T-cell (primary cell): ENCODE measurements at places on chromosomes 13 and 19.

DNA sequence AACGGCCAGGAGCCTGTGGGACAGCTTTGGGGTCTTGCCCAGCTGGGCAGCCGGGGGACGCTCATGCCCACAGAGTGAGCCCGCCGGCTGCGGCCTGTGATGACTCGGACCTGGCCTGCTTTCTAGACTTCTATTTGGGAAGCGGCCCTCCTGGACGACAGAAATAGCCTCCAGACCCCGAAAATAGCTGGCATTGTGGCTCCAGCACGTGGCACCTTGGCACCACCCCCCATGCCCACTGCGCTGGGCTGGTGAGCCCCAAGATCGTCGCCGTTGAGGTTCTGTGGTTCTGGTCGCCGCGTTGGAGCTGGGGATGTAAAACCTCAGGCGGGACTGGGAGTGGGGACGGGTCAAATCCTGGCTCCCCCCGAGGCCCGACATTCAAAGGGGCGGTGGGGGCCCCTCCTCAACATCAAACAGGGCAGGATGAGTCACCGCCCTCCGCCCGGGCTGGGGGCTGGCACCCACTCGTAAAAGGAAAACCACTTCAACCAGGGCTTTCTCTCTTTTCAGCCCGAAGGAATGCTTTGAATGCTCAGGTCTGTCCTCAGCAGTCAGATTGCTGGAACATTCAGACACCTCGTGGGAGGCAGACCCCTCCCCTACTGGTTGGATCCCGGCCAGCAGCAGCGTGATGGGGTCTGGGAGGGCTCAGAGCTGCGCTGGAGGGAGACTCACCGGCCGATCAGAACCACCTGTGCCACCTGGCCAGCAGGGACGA is 42.1 kb downstream of the GADD45B start:
- no peak for DNase-seq

DNA sequence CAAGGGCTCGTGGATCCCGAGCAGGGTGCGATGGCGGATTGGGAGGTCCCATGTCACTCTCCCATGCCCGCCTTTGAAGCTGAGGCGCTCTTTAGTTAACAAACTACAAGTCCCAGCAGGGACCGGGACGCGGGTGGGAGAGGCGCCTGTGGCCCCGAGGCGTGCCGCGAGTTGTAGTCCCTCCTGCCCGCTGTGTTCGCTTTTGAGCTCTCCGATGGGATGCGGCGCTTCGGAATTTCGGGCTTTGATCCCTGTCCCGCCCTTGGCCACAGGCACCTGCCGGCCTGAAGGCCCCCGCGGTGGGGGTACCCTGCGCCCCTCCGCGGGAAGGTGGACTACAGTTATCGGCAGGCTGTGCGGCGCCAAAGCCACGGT is 11.0 kb downstream of the CYTH2 start:
- DNase-seq: peak; percentile 47

GRCh38 chr19:21680671-21681070 is 86.7 kb downstream of the ZNF100 start:
- DNase-seq: no peak

DNA sequence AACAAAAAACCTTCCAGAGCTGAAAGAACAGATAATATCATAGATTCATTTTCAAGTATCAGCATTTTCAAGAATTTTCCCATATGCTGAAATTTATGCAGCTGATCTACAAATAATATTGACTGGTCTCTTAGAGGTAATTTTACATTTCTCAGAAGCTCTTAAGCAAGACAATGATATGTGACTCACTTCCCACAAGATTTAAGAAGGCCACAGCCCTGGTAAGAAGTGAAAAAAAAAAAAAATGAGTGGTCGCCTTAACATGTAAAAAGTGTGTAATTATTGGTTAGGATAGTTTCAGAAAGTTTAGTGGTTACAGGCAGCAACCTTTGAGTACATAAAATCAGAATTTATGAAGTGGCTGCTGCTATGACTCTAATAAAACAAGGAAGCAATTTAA is 54.5 kb downstream of the NUFIP1 start:
- DNase-seq: no peak

DNA sequence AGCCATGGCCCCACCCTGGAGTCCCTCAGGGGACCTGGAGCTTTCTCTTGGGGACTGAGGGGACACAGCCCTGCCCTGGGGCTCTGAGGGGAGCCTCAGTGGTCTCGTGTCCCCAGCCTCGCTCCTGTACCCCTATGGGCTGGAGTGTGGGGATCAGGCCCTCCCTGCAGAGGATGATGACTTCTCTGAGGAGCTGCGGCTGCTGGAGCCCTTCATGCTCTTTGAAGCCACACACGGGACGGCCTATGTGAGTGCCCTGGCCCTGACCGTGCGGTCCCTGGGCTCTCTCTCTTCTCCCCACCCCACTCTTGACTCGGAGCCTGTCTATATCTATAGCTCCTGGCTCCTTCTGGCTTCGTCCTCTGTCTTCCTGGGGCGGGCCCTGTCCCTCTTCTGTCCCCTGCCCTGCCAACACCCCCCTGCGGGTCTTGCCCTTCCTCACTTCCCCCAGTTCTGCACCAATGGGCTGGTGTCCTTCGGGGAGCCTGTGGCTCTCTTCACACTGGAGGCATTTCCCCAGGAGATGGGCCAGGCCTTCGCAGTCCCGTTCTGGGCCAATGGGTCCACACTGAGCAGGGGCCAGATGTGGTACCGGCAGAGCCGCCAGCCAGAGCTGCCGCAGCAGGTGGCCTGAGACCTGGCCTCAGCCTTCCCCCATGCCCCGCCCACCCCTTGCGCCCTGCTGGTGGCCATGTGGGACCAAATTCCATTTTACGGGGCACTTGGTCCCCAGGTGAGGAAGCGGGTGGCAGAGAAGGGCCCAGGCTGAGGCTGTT is 33.1 kb downstream of the HPN start:
- no peak for DNase-seq

- no peak for DNase-seq
Observed at GRCh38 chr19:14497228-14497921, 1.4 kb upstream of the GIPC1 start.
